ENCODE measurements at places on chromosomes 7 and 10. TPM values are rescaled to one million over a fixed set of nuclear protein-coding genes. Genes with fewer than 3 reads are reported as not detected.

C10orf62 gene
- not detected for total RNA-seq

PRF1 gene
- total RNA-seq = not detected

TAS2R38 gene
- total RNA-seq = not detected

PHYHIPL gene
- total RNA-seq = not detected

PTN gene
- not detected for total RNA-seq

FOXP2 gene
- 3.3 TPM for total RNA-seq

TLL2 gene
- total RNA-seq = 0.20 TPM

NPC1L1 gene
- total RNA-seq = not detected

NFE2L3 gene
- total RNA-seq = 28.4 TPM

MYPN gene
- not detected for total RNA-seq

RBP3 gene
- not detected for total RNA-seq

SEMA3D gene
- 10.3 TPM for total RNA-seq

SORBS1 gene
- 3.2 TPM for total RNA-seq

BMPER gene
- 0.32 TPM for total RNA-seq

CRYGN gene
- not detected for total RNA-seq

TET1 gene
- 1.5 TPM for total RNA-seq

ADRB1 gene
- total RNA-seq = 0.97 TPM

IFIT2 gene
- total RNA-seq = 0.51 TPM

ANKRD30A gene
- not detected for total RNA-seq

PTPRN2 gene
- total RNA-seq = 0.51 TPM

FZD1 gene
- 3.2 TPM for total RNA-seq

CHST15 gene
- total RNA-seq = 29.2 TPM

NANOS1 gene
- total RNA-seq = 0.40 TPM

PDE1C gene
- 2.9 TPM for total RNA-seq

TFPI2 gene
- 33.1 TPM for total RNA-seq

SH2D4B gene
- not detected for total RNA-seq

AKR1C2 gene
- total RNA-seq = 1.7 TPM

GGCT gene
- total RNA-seq = 44.3 TPM

DKK1 gene
- 200 TPM for total RNA-seq

SUGCT gene
- 2.2 TPM for total RNA-seq

TAS2R3 gene
- 1.3 TPM for total RNA-seq

CFAP69 gene
- 4.4 TPM for total RNA-seq

ADO gene
- 14.5 TPM for total RNA-seq

PDLIM1 gene
- 122 TPM for total RNA-seq

CCDC201 gene
- not detected for total RNA-seq

ANKRD22 gene
- not detected for total RNA-seq

CYP2W1 gene
- total RNA-seq = not detected

HOXA4 gene
- 8.1 TPM for total RNA-seq

ARHGAP12 gene
- 19.2 TPM for total RNA-seq

PIP gene
- not detected for total RNA-seq

IGF2BP3 gene
- 117 TPM for total RNA-seq

SKAP2 gene
- 27.6 TPM for total RNA-seq

TSPAN33 gene
- not detected for total RNA-seq

CREB5 gene
- total RNA-seq = 13.8 TPM

MYL7 gene
- not detected for total RNA-seq

HTR5A gene
- total RNA-seq = not detected

ZNF467 gene
- total RNA-seq = 6.5 TPM

SEMA3A gene
- total RNA-seq = 1.7 TPM

STK31 gene
- 0.44 TPM for total RNA-seq

LIPK gene
- total RNA-seq = not detected

GIMAP2 gene
- 26.2 TPM for total RNA-seq

DGKI gene
- total RNA-seq = 0.14 TPM

CYP3A4 gene
- not detected for total RNA-seq

CPA2 gene
- not detected for total RNA-seq
